ENCODE measurements at places on chromosomes 11 and 22.

- no peak for DNase-seq
Observed at GRCh38 chr22:17079572-17079971, 5.2 kb upstream of the IL17RA start.

DNA sequence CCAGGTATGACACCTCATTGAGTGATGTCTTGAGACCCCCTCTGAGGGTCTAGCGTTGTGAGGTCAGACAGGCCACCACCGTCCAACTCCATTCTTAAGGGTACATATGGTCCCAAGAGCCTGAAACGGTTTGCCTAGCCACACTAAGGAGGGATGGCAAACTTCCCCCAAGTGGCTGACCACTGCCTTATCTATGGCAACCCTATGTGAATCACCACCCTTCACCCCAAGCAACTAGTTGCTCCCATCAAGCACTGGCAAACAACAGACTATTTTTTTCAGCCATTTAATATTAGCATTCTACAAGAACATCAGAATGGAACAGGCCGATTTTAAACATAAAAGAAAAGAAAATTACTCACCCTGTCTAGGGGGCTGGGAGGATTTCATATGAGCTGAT lies 22.8 kb downstream of the THOC5 start:
- no peak for DNase-seq

DNA sequence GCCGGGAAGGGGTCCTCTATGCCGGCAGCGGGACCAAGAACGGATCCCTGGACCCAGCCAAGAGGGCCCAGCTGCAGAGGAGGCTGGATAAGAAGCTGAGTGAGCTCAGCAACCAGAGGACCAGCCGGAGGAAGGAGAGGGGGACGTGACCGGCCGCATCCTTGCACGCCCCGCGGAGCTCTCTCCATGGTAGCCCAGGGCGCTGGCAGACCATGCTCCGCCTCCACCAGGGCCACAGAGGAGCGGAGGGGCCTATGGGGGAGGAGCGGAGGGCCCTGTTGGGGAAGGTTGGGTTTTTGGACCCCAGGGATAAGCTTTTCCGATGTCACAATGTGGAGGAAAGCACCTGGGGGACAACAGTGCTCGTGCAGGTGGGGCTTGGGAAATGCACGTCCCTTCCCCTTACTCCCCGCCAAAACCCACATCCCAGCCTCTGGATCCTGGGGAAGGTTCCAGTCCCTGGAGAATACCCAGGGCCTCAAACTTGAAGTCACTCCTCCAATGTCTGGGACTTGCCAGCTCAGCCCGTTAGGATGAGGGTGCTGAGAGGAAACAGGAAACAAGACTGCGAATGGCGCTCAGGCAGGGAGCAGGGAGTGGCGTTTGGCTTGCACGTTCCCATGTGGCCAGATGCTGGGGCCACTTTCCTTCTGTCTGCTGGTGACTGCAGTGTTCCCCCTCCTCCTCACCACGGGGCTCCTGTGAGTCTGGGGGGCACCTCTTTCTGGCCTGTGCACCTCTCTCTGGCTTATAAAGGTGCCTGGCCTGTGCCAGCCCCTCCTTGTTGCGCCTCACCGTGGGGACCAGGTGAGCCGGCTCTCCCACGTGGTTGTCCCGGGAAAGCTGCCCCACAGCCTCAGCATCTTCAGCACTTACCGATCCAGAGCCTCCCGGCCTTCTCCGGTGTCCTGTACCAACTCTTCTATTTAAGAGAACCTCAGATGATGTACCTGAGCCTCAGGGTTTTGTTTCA lies 36.2 kb downstream of the IGHMBP2 start:
- DNase-seq: no peak

GRCh38 chr11:44269369-44270351 lies 40.3 kb downstream of the ALX4 start:
- DNase-seq: no peak

DNA sequence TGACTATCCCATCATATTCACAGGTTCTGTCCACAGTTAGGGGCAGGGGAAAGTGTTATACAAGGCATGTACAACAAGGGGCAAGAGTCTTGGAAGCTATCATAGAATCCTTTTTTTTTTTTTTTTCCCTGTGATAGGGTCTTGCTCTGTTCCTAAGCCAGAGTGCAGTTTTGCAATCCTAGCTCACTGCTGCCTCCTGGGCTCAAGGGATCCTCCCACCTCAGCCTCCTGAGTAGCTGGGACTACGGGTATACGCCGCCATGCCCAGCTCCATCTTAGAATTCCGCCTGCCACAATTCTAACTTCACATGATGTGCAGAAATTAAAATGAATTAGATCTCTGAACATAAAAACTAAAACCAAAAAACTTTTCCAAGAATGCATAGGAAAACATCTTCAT lies 31.7 kb downstream of the ZFTA start:
- DNase-seq: no peak

DNA sequence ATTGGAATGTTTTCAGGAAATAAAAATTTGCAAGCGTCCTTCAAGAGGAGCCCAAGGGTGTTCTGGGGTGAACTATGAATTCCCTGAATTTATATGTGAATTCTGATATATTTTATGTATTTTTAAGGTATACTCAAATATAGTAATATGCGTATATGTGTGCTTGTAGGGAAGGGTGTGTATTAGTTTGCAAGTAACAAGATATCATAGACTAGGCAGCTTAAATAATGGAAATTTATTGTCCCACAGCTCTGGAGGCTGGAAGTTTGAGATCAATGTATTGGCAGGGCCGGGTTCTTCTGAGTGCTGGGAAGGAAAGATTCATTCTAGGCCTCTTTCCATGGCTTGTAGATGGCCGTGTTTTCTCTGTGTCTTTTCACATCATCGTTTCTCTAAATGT lies 16.2 kb upstream of the SLC6A5 start:
- DNase-seq: no peak

DNA sequence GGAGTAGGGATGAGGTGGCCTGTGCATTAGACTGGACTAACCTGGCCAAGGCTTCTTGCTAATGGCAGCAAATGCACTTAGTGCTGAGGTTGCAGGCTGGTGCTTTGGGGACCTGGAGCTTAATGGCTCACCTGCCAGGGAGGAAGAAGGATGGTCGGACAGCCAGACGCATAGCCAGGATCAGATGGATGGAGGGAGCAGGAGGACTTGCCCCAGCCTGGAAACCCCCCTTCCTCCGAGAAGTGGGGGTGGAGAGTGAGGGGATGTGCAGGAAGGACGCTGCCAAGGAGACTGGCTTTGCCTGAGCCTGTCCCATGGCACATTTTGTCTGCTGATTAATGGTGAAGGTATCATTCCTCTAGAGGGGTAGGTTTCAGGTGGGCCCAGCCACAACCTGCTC lies 17.9 kb downstream of the IGLL1 start:
- no peak for DNase-seq

DNA sequence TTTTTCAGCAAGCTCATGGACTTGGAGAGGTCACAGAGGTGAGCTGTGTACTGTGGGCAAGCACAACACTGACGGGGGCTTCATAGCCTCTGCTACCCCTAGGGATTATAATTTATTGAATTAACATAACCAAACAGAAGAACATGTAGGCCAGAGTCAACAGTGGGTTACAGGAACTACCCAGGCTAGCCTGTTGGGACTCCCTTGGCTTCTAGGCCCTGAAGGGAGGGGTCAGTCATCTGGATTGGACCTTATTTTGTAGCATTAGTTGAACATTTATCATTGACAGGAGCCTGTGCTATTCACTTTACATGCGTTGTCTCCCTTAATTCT lies 56.9 kb downstream of the KREMEN1 start:
- DNase-seq: no peak

GRCh38 chr22:39478441-39478850 lies 21.6 kb downstream of the MGAT3 start:
- DNase-seq: no peak

GRCh38 chr22:47167056-47167455 lies 404.6 kb downstream of the TBC1D22A start:
- no peak for DNase-seq

GRCh38 chr11:72773291-72773690 lies 20.6 kb downstream of the STARD10 start:
- no peak for DNase-seq

DNA sequence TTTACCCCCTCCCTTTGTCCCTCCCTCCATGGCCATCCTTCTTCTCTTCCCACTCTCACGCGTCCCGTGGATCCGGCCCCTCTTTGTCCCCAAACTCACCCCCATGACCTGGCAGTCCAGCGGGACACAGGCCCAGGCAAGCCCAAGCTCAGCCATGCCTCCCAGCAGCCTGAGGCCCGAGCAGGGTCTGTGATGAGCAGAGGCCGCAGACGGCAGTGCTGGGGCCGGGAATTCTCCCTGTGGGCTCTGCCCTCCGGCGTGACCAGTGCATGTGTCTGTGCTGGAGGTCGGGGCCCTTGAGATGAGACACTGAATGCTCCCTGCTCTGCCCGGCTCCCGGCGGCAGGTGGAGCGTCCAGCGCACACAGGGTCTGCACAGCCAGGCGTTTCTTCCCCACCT lies 237.9 kb downstream of the BRD1 start:
- DNase-seq: no peak

GRCh38 chr22:36010882-36011281 lies 17.7 kb downstream of the RBFOX2 start:
- peak; percentile 67 for DNase-seq

DNA sequence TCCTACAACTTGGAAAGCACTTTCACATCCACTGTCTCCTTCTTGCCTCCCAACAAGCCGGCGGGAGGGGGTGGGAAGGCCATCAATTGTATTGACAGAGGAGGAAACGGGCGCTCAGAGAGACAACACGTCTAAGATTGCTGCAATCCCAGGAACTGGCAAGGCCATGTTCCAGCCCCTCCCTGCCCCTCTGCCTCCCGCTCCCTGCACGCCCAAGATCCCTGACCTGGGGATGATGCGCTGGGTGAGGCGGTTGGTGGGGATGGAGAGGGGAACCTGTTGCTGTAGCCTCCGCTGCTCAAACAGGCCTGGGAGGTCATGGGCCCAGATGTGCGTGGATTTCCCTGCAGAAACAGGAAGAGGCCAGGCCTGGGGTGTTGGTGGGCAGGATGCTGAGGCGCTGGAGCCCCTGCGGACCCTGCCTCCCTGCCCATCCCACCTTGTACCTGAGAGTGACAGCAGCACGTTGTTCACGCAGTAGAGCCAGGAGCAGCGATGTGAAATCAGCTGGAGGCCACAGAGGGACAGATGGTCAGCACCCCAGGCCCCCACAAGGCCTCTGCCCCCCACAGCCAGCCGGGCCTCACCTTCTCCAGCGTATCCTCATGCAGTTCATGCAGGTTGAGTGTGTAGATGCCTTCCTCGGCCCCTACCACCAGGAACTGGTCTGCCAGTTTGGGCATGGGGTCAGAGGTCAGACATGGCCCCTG lies 6.8 kb downstream of the MAP4K2 start:
- no peak for DNase-seq

DNA sequence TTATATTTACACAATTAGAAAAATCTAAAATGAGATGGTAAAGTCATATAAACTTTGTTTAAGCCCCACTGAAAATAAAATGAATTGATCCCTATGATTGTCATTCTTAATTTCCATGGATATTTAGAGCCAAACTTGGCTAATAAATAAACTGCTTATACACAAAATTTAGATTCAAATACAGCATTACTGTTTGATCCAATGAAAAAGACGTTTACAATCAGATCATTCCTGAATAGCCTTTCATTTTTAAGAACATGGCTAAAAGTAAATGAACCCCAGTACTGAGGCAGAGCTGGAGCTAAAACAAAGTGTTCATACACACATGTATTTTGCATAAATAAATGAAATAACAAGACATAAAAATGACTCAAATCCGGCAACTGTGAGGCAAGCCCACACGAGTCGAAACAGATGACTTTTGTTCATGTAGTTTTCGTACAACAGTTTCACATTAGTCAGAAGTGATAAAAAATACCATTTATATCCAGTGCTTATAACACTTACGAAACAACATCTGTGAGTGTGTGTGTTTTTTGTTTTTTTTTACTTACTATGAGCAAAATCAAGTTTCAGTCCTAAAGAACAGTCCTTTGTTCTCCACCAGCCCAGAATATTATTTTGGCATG lies 386.5 kb downstream of the SOX6 start:
- peak; percentile 78 for DNase-seq

DNA sequence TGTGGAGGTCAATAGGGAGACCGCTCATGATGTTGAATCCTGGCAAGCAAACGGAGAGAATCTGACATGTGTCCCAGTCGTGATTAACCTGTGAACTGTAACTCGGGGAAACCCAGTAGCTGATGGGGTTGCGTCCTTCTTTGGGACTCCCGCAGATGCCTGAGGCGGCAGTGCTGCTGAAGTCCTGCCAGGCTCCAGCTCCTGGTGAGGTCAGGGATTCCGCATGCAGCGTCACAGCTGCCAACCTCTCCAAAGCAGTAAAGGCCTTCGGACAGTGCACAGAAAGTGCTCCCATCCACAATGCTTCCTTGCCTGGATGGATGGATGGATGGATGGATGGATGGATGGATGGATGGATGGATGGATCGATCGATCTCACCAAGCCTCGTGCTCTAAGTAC lies 13.5 kb downstream of the KCNQ1 start:
- no peak for DNase-seq

GRCh38 chr11:18392434-18393321 lies 1.7 kb upstream of the LDHA start:
- DNase-seq: no peak

DNA sequence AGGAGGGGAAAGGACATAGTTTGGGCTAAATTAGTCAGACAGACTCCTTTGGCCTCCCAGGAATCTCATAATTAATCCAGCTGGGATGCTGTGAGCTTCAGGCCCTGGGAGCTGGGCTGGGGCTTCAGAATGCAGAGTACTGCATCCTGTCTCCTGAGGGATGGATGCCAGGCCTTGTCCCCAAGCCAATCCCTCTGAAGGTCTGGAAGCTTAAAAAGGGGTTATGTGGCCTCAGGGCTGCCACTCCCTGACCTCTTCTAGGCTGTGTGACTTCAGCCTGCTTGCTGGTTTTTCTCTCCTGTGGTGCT lies 6.9 kb upstream of the LRRC32 start:
- no peak for DNase-seq

GRCh38 chr22:18126606-18127005 lies 16.0 kb downstream of the TUBA8 start:
- no peak for DNase-seq

DNA sequence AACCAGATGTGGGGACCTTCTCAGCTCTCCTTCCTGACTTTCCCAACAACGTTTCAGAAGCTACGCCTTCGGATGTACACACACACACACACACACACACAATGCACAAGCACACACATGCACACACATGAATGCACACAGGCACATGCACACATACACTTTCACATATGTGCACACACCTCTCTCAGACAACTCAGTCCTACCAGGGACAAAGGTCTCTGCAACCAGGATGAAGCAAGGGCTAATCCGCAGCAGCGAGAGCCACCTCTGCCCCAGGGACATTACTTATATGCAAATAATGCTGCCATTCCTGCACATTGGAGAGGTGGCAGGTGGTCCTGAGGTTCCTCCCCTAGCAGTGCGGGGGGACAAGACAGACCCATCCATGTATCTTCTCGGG lies 27.4 kb upstream of the LINC01488 start:
- DNase-seq: no peak

All from BJ (cell line).